Midbrain (tissue), 1 donor: ENCODE measurements at places on chromosomes 16 and 17.

DNA sequence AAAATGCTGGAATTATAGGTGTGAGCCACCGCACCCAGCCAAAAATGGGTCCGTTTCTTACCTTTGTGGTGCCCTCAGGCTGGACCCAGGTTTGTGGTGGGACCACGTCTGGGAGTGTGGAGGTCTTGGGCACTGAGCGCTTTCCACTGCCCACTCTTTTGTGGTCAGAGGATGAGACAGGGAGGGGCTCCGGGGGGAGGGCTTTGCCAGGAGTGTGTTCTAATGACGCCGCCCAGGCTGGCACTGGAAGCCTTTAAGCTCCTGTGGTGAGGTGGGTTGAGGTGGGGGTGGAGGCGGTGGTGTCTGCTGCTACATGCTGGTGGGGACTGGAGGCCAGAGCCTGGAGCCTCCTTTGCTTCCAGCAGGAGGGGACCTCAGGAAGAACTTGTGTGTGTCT lies 12.8 kb upstream of the ADCY7 start:
- DNase-seq: no peak

DNA sequence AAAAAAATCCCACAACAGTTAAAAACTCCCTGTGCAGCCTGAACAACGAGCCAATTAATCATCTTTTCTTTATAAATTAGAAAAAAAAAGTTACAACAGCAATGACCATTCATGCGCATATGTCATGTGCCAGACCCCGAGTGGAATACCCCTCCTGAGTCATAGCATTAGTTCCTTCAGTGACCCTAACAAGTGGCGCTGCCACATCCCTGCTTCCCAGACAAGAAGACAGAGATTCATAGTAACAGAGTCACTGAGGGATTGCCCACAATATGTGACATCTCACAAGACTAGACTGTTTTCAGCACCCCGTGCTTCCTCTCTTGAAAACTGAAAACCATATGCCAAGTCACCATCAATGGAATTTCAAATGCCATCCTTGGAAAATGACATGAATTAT lies 7.9 kb downstream of the UMOD start:
- DNase-seq: no peak

- DNase-seq: no peak
Observed at GRCh38 chr16:1427473-1428461, 3.1 kb upstream of the PERCC1 start.

DNA sequence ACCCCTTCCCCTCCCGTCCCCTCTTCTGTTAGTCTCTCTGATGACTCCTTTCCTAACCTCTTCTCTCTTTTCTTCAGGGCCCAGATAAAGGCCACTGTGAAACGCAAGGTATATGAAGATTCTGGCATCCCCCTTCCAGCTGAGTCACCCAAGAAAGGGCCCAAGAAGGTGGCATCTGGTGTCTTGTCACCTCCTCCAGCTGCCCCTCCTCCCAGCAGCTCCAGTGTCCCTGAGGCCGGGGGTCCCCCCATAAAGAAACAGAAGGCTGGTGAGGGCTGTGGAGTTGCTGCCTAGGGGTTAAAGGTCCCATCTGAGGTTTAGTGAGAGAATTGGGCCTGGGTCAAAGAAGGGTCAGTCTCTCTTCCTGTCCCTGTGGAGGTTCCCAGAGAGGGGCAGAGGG lies 4.0 kb downstream of the RNASEK start:
- DNase-seq: no peak

DNA sequence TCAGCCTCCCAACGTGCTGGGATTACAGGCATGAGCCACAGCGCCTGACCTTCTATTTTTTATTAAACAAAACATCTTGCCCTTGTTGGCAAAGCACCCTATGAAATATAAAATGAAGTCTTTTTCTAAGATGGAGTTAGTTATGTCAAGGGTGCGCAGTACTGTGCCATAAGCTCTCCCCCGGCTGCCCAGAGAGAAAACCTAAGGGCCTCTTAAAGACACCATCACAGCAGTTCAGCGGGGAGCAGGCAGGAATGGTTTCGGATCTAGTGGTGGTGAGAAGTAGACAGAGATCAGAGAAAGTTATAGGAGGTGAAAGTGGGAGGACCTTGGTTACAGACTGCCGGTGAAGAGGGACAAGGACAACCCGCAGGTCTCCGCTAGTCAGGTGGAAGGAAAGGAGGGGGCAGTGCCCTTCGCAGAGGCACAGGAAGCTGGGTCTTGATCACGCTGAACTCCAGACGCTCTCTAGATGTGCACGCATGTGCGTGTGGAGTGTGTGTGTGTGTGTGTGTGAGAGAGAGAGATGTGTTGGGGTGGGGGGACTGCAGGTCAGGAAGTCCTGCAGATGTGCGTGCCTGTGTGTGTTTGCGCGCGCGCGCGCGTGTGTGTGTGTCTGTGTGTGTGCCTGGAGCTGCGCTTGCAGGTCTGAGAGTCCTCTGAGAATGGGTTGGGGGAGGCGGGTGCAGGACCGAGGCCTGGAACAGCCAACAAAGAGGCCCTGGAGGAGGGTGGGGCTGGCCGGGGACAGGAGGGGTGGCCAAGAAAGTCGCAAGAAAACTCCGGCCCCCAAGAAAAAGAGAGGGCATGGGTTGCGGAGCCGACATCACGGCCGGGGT lies 748 bp upstream of the CMTM3 start:
- DNase-seq: no peak

GRCh38 chr16:76490036-76490639 lies 212.9 kb downstream of the CNTNAP4 start:
- no peak for DNase-seq

DNA sequence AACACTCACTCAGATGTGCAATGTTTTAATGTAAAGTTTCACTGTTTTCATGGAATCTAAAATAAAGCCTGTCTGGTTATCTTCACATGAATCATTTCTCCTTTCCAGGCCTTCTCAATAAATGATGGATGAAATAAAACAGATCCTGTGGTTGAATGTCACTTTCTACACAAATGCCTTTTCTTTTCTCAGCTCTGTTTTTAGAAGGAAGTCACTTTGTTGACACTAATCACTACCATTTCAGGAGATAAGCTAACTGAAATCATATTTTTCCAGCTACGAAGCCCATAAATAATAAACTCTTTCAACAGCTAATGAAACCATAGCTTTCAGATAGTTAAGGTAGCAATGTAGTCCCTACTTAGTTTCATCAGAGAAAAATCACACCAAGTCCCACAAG lies 17.9 kb downstream of the NME2 start:
- no peak for DNase-seq

DNA sequence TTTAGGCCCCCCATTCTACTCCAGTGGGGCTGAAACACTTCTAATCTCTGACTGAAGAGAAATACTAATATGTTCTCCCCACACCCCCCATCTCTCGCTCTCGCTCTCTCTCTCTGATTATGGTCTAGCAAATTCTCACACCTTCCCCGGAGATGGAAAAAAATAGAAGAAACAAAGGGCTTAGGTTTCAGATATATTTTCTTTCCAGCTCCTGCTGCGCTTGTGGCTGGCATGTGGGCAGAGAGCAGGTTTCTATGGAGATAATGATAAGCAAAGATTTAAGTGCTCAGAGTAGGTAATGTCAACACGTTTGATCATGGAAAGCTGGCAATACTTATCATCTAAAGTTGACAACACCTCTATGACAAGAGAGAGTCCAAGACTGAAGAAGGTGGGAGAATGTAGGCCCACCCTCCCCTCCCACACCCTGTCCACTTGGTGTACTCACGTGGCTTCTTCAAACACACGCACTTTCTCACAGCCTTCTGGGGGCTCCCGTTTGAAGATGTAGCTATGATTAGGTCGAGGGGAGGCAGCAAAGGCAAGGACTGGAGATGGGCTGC lies 8.0 kb upstream of the SLC35B1 start:
- DNase-seq: no peak

DNA sequence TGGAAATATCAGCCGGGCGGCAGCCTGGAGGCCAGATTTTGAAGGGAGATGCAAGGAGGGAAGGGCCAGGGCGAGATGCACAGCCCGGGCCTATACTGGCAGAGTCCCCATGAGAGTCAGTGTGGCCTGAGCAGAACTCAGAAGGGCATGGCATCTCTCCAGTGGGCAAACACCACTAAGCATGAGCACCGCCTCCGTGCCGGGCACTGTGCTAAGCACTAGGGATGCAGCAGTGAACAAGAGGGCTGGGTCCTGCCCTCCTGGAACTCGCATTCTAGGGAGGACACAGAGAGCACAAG lies 33.5 kb downstream of the TK2 start:
- no peak for DNase-seq

GRCh38 chr17:72118335-72119076 lies 2.3 kb upstream of the SOX9 start:
- peak; percentile 88 for DNase-seq

DNA sequence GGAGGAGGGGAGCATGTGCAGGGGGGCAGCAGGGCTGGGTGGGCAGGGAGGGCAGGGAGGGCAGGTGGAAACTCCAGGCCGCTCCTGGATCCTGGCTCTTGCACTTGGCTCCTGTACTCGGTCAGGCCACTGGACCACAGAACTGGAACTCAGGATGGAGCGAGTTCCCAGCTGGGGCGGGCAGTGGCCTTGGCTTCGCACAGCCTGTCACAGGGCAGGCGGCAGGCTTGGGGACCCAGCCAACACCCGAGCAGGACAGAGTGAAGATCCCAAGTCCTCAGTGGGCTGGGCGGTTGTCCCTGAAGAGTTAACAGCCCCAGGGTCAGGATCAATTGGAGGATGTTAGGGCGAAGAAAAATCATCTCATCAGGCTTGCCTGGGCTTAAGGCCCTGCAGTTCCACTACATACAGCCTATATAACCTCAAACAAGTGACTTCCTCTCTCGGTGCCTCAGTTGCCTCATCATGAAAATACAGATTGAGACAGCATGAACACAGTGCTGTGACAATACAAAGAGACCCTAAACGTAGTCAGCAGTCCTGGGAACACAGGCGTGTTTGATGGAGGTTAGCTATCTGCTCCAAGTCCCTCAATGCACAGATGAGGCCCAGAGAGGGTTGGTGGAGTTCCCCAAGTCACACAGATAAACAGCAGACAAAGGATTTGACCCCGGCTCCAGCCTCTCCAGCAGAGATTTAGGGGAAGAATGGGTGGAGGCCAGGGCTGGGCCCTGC lies 21.9 kb downstream of the ZNF423 start:
- peak; percentile 56 for DNase-seq

DNA sequence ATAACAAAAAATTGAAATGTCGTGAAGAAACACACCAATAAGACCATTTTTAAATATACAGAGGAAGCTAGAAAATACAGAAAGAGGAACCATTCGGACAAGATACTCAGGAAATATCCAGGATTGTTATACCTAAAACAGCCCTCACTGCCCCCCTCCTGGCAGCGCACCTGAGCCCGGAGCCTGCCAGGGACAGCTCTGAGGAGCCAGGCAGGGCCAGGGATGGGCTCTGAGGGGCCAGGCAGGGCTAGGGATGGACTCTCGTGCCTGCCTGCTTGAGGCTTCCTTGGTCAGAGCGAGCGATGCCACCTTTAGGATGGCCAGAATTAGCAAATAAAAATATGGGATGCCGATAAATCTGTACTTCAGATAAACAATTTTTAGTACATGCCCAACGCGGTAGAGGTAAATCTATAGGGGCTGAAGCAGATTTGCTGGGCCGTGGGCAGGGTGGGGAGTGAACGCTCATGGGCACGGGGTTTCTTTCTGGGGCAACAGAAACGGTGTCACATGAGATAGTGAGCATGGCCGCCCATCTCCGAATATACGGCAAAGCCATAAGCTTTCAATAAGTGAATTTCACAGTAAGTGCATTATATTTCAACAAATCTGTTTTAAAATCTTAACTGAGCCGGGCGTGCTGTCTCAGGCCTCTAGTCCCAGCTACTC lies 18.2 kb upstream of the CSNK1D start:
- no peak for DNase-seq

- DNase-seq: no peak
Observed at GRCh38 chr17:5837055-5837491, 233.1 kb upstream of the WSCD1 start.

GRCh38 chr17:40360091-40360490 lies 4.4 kb downstream of the GJD3 start:
- no peak for DNase-seq

DNA sequence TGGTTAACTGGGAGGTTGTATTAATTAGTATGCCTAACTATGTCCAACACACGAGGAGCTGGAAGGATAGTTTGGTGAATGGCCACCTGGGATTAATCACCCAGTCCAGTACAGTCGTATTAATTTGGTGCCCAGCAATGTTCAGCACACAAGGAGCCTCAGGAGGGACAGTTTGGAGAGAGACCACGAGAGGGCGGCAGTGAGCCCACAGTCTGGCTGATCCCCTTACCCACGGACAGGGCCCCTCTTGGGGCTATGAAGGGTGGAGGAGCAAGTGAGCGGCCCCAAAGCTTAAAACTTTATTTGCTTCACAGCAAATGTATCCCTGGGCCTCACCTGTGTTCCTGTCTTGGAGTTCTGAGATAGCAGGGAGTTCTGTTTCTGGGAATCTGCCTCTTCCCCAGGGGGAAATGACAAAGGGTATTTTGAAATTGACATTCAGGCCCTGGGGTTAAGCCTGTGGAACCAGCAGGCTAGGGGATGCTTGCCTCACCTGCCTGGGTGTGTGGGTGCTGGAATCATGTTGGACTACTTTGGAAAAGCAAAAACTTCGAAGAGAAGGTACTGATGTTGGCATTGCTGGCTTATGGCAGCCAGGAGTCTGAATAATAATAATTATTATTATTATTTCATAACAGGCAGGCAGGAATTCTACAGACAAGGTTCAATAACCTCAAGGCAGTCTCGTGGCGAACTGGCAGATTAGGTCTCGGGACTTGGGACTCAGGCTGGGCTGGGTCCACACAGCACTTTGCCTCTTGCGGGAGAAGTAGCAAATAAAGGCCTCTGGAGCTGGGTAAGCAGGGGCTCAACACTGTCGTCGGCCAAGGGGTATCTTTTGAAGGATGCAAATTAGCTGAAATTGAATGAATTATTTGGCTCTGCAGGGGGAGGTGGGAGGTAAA lies 227.6 kb upstream of the ASIC2 start:
- DNase-seq: peak; percentile 4

DNA sequence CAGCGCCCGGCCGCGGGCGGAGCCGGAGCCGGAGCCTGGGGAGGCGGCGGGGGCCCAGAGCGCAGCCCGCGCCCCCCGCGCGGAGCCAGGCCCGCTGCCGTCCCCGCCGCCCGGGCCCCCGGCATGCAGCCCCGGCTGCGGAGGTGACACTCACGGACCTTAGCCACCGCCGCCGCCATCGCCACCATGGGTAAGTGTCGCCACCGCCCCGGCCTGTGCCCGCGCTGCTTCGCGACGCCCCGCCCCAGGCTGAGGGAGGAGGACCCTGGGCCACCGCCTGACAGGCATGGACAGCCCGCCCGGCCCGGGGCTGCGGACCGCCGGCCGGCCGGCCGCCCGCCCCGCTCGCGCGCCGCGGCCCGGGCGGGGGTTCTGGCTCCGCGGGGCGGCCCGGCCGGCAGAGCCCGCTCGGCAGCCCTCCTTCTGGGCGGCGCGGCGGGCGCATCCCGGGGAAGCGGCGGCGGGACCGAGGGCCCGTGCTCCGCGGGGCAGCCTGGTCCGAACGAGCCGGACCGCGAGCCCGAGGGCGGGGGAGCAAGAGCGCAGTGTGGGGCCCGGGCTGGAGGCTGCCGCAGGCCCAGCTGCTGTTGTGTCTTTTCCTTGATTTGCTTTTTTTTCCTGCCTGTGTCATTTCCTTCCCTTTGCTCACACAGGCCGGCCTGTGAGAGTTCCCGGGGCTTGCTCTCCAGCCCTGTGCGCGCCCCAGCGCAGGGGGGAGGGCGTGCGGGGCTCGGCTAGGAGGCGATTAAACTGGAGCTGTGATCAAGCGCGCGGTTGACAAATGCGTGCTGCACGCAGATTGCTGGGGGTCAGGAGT lies 565 bp downstream of the MAP3K3 start:
- DNase-seq: peak; percentile 44
